ENCODE measurements at places on chromosomes 11 and 22. TPM values are rescaled to one million over a fixed set of nuclear protein-coding genes. Genes with fewer than 3 reads are reported as not detected.

GRCh38 chr11:63769042-63769713 lies 603 bp upstream of the ZFTA start:
- H3K4me3 ChIP-seq: no peak overlapping the region
- no peak overlapping the region for H3K27ac ChIP-seq
- H3K4me1 ChIP-seq: peaks cover 7% of the 10 kb centered on the region
- peak; percentile 21 for DNase-seq
- H3K27me3 ChIP-seq: peaks cover 2% of the 10 kb centered on the region

DNA sequence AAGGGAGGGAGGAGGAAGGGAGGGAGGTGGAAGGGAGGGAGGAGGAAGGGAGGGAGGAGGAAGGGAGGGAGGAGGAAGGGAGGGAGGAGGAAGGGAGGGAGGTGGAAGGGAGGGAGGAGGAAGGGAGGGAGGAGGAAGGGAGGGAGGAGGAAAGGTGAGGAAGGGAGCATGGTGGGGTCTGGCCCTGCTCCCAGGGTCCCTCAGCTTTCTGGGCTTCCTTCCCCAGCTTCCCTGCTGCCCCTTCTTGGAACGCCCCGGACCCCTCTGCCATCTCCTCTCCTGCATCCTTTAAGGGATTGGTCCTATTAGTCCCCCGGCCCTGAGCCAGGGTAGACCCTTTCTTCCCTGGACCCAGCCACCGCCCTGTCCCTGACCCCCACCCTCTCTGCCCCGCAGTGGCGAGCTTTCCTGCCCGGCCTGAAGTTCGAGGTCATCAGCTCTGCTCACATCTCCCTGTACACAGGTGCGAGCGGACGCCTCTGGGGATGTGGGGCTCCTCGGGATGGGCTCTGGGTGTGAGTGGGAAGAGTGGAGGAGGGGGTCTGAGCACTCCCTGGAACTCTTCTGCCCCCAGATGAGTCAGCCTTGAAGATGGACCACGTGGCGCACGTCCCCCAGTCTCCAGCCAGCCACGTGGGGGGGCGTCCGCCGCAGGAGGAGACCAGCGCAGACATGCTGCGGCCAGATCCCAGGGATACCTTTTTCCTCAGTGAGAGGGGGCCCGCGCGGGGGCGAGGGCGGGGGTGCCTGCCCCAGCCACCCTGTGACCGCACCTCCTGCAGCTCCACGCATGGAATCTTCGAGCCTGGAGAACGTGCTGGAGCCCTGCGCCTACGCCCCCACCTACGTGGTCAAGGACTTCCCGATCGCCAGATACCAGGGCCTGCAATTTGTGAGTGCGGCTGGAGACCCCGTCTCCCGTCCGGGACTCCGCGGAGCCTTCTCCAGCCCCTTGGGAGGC lies 6.0 kb downstream of the B4GALNT4 start:
- H3K27me3 ChIP-seq: peaks cover 9% of the 10 kb centered on the region
- no peak for DNase-seq
- no peaks in the 10 kb centered on the region for H3K36me3 ChIP-seq
- no peak overlapping the region for H3K4me3 ChIP-seq

DNA sequence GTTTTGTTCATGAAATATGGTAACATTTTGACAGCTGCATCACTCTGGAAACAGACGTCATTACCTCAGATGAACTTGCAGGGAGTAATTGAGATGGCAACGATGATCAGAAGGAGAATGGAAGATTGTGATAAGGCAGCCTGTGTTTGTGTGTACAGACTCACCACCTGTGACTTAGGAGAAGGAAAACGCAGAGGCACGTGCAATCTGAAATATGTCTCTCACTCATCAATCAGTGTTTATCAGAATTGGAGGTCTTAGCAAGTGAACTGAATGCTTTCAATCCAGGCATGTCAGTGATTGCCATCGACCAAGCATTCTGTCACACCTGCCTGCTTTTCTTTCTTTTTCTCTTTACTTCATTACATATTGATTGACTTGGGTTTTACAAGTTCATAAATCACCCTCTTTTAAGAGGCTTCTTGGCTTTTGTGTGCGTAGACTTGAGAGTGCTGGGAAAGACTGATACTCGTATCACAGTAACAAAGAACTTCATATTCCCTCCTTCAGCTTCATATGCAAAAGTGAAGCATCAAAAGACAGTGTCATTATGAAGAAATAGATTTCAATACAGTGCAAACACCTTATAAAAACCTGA lies 24.6 kb downstream of the FAT3 start:
- H3K36me3 ChIP-seq: no peaks in the 10 kb centered on the region
- no peak overlapping the region for H3K4me3 ChIP-seq
- DNase-seq: no peak
- no peak overlapping the region for H3K27ac ChIP-seq

GRCh38 chr11:118918128-118918685 lies 7.5 kb downstream of the BCL9L start:
- H3K36me3 ChIP-seq: peaks cover 4% of the 10 kb centered on the region
- DNase-seq: peak; percentile 40

- H3K36me3 ChIP-seq: peaks cover 8% of the 10 kb centered on the region
- H3K27me3 ChIP-seq: no peaks in the 10 kb centered on the region
- H3K27ac ChIP-seq: no peak overlapping the region
- peaks cover 8% of the 10 kb centered on the region for H3K4me1 ChIP-seq
Observed at GRCh38 chr11:72497731-72498130, 63.4 kb upstream of the CLPB start.

Gene CCDC179
- polyA plus RNA-seq: not detected

Gene C11orf42
- polyA plus RNA-seq: not detected

Gene CNTF
- polyA plus RNA-seq: not detected
